ENCODE measurements at places on chromosomes 11 and 22. TPM values are rescaled to one million over a fixed set of nuclear protein-coding genes. Genes with fewer than 3 reads are reported as not detected.

GRCh38 chr11:85822814-85823213, 11.9 kb upstream of the SYTL2 start:
- DNase-seq = no peak

GRCh38 chr11:94309757-94310156, 5.4 kb downstream of the IZUMO1R start:
- no peak for DNase-seq

GRCh38 chr11:10289765-10290380, 4.1 kb downstream of the SBF2 start:
- DNase-seq = no peak

Gene APOBEC3H
- 0.11 TPM for polyA plus RNA-seq

- peak; percentile 62 for DNase-seq
These were observed 26.9 kb downstream of the SNAP29 start for GRCh38 chr22:20885557-20886323.

DNA sequence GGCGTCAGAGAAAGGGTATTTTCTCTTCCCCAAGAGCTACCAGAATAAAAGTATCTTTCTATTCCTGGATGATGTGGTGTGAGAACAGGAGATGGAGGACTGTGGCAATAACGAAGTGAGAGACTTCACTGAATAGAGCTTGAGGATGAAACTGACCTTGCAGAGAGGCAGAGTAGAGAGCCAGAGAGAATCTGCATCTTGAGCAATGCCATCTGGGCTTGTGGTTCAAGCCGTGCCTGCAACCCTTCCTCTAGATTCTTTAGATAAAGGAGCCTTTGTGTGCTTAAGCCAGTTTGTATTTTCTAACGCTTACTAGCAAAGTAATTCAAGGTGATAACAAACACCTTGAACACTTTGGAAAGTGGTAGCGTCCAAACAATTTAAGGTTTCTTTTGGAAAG, 2.2 kb downstream of the ME3 start:
- no peak for DNase-seq

Gene SLC6A5
- polyA plus RNA-seq = not detected

GRCh38 chr11:34242037-34242625, 115.7 kb downstream of the ABTB2 start:
- no peak for DNase-seq

GRCh38 chr11:106327134-106327533, 249.7 kb downstream of the AASDHPPT start:
- DNase-seq = no peak

Gene MIAT
- 7.8 TPM for polyA plus RNA-seq

Gene MUC6
- not detected for polyA plus RNA-seq

- no peak for DNase-seq
These were observed 1123.4 kb upstream of the RAG2 start for GRCh38 chr11:37721485-37721884.

DNA sequence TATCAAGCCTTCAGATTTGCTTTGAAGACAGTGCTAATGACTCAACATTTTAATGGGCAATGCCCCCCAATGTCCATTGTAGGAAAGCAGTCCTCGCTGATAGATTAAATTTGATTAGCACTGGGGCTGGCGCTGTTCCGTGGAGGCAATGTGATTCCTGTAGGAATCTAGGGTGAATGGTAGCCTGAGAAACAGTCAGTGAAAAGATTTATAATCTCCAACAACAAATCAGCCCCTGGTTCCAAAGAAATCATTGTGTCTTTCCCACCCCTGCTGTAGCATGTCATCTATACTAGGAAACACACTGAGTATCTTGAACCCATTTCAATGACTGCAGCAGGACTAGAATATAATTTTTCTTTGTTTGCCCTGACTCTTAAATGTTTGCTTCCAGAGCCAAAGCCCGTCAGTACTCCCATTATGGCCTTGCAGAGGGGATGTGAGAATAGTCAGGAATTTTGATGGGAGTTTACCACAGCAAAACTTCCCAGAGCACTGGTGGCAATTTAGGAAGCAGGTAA, 36.1 kb downstream of the MPPED2 start:
- no peak for DNase-seq

Gene PRR33
- not detected for polyA plus RNA-seq

- DNase-seq = no peak
These were observed 44.4 kb downstream of the INSC start for GRCh38 chr11:15159085-15159484.

GRCh38 chr11:11841116-11841722, 553 bp upstream of the USP47 start:
- no peak for DNase-seq

DNA sequence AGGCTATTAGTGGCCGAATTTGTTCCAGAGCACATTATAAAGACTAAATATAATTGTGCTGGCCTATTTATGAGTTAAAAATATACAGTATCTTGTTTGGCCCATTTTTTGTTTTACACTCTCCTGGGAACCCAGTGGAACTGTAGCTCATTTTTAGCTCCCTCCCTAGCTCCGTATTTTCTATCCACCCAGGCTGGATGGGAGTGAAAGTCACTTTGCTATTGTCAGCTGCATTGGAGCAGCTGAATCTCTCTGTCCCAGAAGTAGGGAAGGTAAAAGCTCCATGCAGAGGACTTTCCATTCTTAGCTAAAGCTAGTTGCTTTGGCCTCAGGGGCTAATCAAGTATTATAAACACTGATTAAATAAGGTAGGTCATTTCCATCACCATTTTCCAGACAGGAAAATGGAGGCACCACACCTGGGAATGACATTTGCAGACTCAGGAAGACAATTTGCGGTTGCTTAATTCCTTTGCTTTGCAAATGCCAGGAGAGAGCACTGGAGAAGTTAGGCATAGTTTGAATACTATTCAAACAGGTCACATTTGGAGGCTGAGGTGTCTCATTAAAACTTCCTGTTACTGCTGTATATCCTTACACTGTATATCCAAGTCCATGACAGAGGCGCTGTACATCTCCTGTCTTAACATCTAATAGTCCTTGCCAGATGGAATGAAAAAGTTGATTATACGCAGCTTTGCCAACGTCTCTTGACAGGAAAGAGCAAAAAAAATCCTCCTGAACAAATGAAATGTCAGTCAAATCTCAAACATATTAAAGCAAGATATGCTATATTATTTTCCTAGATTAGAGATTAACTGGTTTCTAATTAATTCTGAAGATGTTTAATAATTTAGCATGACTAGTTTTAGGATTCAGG, 338.1 kb upstream of the KIRREL3 start:
- no peak for DNase-seq

DNA sequence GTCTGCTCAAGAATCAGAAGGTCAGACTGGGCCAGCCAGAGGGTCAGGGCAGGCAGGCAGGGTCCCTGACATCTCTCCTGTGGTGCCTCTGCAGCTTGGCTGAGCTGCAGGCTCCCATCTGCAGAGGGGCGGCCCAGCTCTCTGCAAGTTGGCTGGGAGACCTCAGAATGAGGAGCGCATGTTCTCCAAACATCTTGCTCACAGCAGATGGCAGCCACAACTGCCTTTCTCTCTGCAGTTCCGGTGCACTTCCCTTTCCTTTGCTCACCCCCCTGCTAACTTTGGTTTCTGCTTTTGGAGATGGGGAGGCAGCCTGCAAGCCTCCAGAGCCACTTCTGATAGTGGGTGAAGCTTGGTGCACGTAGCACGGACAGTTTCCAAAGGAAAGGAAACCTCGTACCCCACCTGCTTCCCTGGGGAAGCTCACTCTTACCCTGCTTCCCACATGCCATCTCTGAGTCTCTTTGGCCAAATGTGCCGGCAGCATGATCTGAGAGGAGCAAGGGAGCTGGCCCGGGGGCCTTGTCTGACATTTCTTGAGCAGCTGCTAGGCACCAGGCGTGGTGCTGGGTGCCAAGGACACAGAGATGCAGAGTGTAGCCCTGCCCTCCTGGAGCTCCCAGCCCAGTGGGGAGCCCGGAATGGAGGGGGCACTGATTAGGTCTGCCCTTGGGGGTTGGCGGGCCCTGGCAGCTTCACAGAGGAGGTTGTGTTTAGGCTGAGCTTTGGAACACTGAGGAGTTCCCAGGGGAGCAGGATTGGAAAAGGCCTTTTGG, 18.2 kb downstream of the DAGLA start:
- no peak for DNase-seq

DNA sequence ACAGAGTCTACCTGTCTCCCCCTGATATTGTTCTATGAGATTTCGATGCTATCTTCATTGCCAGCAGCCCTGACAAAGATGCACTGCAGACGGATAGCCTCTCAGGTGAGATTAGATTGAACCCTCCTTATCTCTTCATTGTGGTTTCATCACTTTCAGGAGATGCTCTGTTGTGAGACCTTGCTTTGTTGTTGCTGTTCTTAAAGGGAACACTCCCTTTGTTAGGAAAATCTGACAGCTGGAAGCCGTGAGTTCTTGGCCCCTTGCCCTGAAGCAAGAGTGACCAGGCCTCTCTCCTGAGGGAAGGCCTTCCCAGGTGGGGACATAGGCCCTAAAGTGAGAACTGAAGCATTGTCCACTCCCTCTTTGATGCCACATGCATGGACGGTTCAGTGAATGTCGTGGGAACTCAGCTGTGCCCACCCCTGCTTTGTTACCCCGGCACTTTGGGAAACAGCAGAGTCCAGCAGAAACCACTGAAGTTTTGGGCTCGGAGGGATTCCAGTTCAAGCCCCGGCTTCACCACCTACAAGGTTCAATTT, 976.1 kb downstream of the TBC1D22A start:
- DNase-seq = no peak

Gene MAPK11
- polyA plus RNA-seq = 9.6 TPM

GRCh38 chr11:62025487-62026105, 58.2 kb upstream of the FTH1 start:
- DNase-seq = peak; percentile 71

GRCh38 chr22:46734830-46735453, 3.1 kb downstream of the CERK start:
- no peak for DNase-seq

- no peak for DNase-seq
These were observed 80.9 kb upstream of the CD44 start for GRCh38 chr11:35057926-35058668.

Gene APLNR
- polyA plus RNA-seq = not detected

GRCh38 chr11:75625021-75625420, 43.8 kb downstream of the MAP6 start:
- no peak for DNase-seq

GRCh38 chr11:130124096-130124495, 35.5 kb upstream of the ST14 start:
- DNase-seq = peak; percentile 30

DNA sequence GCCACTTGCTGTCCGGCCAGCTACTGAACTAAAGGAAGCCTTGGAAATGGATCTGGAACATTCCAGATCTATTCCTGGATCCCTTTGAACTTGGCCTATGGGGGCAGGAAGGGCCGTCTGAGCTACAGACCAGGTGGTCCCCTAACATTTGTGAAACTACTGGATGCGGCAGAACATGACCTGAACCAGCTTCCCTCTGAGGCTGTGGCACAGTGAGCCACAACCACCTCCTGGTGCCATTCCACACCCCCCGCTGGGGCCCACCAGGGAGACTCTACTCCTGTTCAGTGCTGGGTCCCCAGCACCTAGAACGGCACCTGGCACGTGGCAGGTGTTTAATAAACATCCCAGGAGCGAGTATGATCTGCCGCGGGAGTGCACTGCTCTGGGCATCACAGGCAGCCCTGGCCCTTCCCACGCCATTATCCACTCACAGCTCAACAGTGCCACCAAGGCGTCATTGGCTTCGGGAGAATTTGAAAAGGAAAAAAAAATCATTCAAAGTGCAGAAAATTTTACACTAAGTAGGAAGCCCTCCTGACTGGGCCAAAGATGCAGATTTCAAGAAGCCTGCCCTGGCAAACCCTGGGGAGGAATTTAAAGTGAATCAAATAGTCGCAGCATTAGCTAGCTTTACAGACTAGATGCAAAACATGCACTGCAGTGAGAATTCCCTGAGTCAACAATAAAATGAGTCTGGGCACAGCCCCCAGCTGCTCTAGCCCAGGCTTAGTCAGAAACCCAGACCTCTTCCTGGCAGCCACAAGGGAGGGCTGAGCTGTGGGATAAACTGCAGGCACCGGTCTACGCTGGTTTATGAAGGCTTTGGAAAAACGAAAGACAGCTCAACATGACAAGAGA, 14.3 kb upstream of the EFCAB6 start:
- DNase-seq = no peak

Gene ZFP91
- polyA plus RNA-seq = 38.8 TPM

GRCh38 chr11:77672264-77672663, 34.7 kb upstream of the CLNS1A start:
- peak; percentile 90 for DNase-seq

Gene EPS8L2
- 17.0 TPM for polyA plus RNA-seq

DNA sequence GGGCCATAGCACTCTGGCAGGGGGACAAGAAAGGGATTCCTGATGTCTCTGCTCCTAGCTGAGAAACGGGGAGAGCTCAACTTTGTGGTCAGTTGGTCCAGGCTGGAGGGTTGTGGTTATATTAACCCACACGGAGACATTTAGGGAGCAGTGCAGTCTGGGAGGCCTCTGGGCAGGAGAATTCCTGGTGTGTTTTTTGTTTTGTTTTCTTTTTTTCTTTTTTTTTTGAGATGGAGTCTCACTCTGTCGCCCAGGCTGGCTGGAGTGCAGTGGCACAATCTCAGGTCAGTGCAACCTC, 88.0 kb upstream of the SHISAL1 start:
- DNase-seq = no peak

- DNase-seq = no peak
These were observed 50.8 kb downstream of the FLRT1 start for GRCh38 chr11:64086258-64087123.

GRCh38 chr11:76814414-76814813, 31.3 kb downstream of the TSKU start:
- DNase-seq = no peak

DNA sequence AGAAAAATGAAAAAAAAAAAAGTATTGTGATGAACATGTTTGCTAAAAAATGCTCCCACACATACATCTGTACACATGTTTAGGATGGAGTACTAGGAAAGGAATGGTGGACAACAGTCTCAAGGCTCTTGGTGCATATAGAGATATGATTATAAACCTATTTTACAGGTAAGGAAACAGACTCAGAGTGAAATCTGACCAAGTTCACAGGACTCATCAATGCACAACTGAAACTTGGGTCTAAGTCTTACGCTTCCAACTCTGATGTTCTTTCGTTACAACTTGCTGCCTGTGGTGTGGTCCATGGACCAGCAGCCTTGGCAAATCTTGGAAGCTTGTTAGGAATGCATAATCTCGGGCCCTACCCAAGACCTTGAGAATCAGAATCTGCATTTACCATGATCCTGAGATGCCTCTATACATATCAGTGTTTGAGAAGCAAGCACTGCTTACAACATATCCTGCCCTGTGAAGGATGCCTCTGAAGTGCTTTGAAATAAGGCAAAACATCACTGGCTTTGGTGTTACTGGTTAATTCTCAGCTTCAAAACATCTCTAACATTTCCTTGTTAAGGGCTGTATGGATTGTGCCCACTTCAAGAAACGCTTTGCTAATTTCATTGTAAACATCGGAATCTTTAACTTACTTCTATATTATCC, 39.9 kb upstream of the NUP160 start:
- no peak for DNase-seq

- no peak for DNase-seq
These were observed 74.4 kb downstream of the MS4A13 start for GRCh38 chr11:60589611-60590010.
